ENCODE measurements at places on chromosomes 2 and 18.

GRCh38 chr2:152580714-152581113, 136.5 kb downstream of the PRPF40A start:
- DNase-seq, result no peak

GRCh38 chr2:159209341-159210306, 76.9 kb downstream of the WDSUB1 start:
- no peak for DNase-seq

GRCh38 chr2:98372121-98372520, 25.9 kb downstream of the CNGA3 start:
- DNase-seq, result no peak

- DNase-seq, result no peak
These were observed 19.1 kb downstream of the PAPOLG start for GRCh38 chr2:60775048-60775639.

GRCh38 chr18:8754995-8755960, 49.9 kb downstream of the MTCL1 start:
- no peak for DNase-seq
